ENCODE measurements at places on chromosomes 12 and 14.

DNA sequence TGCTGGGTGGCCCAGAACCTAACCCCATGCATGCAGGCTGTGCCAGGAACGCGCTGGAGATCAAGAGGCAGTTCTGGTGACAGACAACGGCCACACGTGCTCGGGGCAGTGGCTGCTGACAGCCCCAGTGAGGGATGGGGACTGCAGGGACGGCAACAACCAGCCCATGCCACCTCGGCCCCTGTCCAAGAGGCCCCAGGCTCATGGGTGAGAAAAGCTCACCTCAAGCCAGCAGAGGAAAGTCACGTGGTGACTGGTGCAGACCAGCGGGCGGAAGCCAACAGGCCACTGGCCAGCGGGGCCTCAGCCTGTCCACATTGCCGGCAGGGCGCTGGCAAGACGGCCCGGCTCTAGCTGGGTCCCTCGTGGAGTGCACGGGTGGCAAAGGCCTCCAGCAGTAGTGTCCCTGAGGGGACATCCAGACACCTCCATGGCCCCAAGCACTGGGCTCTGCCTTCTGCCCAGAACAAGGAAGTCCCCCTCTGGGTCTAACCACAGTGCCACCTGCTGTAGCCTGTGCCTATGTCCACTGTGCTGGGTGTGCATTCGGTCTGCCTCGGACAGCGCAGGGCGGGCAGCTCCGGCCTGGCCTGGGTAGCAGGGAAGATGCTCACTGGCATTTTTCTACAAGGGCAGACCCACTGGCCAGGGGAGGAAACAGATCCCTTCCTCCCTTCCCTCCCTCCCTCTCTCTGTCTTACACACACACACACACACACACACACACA lies 134.1 kb downstream of the NCOR2 start:
- DNase-seq, result no peak

GRCh38 chr12:66692986-66693385 lies 14.1 kb upstream of the GRIP1 start:
- DNase-seq, result no peak

DNA sequence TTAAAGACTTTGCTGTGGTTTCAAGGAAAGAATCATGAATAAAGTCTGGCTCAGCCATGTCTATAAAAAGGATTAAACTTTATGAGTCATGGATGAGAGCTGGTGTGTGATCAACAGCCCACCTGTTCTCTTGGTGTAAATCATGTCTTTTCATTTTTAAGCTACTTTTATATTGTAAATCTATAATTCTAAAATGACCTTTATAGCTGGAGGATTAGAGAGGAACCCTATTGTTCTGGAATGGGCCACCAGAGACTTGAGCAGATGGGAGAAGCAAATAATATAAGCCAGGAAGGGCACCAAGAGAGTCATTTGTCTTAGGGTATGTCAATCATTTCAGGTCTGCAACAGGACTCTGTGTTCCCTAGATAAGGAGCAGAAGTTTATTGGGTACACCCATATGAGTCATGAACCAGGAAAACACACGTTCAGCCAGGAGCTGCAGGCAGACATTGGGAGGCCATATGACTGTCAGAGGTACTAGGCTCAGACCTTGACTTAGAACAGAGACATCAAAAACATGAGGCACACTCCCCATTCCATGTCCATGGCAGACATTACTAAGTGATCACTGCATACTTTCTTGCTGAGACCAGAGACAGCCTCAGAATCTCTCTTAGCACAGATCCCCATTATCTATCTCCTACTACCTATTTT lies 49.3 kb downstream of the NDUFA12 start:
- DNase-seq, result peak; percentile 18

DNA sequence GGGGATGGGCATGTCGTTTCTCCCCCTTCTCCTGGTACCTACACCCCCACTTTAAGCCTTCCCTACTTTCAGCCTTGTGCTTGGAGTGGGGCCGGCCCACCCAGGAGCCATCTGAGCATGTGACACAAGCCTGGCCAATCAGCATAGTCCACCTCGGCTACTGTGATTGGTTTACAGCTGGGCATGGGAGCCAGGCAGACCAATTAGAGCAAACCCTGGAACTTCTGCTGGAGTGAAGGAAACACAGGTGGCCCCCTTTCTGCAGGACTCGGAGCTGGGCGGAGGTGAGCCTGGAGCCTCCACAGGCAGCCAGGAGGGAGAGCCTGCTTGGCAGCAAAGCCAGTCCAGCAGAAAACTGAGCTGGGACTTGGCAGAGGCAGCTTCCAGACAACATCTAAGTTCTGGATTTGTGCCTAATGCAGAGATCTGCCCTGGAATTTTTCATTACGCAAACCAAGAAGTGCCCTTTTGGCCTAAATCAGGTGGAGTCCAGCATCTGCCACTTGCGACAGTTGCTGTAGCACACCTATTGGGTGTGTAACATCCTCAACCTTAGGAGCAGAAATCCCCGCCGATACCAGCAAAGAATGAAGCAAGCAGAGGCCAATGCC lies 59.5 kb downstream of the SCARB1 start:
- peak; percentile 51 for DNase-seq

GRCh38 chr12:128250096-128250495 lies 16.9 kb upstream of the TMEM132C start:
- no peak for DNase-seq

DNA sequence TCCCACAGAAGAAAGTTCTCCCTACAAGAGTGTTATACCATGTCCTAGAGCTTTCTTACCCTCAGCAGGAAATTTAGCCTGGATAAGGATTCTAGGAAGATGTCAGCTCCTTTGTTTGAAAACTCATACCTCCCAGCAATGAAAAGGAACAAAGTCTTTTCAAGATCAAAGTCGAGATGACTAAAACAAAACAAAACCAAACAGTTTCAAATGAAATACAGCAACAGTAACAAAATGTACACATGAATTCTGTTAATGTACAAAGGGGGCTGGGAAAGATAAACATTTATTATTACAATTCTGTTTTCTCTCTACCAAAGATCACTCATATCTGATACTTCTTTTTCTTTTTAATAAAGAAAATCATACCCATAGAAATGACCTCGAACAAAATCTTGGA lies 36.8 kb downstream of the SPX start:
- no peak for DNase-seq

GRCh38 chr12:69987579-69988091 lies 162.6 kb downstream of the MYRFL start:
- DNase-seq, result peak; percentile 69

- DNase-seq, result peak; percentile 66
Observed at GRCh38 chr12:94761559-94761958, 111.2 kb upstream of the TMCC3 start.

- DNase-seq, result no peak
Observed at GRCh38 chr12:51390457-51390856, 749 bp downstream of the GALNT6 start.

DNA sequence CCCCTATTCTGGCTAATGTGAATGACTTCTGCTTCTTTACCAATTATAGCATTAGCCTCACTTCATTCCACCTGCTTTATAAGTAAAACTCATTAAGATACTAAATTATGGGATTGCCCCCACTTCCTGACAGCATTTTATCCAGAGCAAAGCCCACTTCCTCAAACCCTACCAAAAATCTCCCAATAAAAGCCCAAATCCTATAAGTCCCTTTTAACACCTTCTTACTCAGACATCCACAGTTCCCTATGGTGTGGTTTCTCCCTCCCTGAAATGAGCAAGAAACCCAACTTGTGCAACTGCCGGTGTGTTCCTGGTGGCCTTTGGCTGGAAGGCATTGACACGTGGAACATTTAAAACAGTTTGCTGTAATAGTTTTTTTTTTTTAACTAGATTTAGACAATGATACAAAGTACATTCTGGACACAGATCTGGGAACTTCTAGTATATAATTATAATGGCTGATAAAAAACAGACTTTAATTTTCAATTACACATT lies 53.1 kb downstream of the BRMS1L start:
- DNase-seq, result no peak

DNA sequence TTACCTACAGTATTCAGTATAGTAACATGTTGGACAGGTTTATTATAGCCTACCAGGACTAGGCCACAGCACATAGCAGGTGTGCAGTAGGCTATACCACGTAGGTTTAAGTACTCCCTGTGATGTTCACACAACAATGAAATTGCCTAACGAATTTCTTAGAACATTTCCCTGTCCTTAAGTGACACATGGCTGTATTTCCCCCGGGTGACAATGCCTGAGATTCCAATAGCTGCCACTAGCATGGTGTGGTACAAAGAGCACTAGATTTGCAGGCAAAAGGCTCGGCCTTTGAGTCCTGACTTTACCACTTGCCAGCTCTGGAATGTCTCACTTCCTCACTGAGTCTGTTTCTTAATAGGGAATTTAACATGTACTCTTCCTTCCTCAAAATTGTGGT lies 19.7 kb downstream of the PTPN21 start:
- peak; percentile 42 for DNase-seq

DNA sequence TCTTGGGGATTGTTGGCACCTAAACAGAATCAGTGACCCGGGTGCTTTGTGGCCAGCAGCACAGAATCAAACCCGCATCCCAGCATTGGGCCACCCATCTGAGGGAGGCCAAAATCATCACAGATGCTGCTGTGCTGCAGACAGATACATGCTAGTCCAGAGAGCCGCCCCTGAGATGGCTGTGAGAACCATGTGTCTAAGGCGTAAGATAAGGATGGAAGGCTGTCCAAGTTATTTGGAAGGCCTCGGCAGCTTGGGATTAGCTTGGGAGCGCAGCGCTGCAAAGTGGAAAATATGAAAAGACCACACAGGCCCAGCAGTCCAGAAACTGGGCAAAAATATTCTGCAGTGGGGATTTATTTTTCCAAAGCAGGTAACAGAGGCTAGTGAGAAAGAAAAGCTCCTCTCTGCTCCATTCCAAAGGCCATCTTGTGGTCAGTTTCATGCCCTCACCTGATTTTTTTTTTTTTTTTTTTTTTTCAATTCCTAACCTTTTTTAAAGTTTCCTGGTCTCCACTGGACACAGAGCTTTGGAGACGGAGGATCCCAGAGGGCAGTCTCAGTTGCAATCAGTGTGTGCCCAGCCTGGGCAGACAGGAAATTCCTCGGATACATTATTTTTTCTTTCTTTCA lies 178.9 kb upstream of the BCL2L14 start:
- no peak for DNase-seq

DNA sequence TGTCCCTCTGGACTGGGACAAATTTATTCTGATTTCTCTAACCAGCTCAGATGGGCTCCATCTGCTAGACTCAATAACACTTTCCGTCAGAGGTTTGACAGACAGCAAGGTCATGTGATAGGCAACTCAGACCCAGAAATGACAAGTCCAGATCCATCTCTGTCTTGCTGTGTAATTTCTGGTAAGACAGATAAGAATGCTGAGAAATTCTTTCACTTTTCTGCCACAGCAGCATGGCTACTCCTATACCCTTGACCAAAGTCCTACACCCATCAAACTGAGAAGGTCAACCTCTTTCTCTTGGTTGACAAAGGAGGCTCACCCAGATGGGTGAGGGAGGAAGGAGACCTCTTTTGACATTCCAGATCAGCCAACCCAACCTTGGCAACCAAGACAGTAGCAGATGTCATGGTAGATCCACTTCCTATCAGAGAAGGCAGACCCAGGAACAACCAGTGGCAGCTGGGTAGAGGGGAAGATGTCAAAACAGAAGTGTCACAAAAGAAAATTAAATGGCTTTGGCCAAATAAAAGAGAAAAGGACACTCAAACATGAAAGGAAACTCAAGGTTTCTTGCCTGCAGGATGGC lies 36.9 kb upstream of the PRKAB1 start:
- DNase-seq, result no peak

DNA sequence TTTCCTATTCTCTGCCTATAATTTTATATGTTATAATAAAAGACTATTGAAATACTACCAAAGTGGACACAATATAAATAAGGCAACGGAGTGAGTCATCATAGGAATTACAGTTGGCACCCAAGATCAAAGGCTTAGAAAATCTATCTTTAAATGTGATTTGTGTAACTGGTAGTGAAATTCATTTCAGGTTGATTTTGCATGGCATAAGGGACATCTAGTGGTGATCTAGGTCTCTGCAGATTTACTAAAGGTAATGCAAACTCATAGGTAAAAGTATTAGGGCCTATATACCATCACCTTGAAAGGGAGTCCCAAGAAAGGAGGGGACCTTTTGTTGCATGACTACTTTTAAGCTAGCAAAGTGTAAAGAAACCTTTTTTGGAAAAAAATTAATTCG lies 527.2 kb downstream of the NRXN3 start:
- peak; percentile 39 for DNase-seq

DNA sequence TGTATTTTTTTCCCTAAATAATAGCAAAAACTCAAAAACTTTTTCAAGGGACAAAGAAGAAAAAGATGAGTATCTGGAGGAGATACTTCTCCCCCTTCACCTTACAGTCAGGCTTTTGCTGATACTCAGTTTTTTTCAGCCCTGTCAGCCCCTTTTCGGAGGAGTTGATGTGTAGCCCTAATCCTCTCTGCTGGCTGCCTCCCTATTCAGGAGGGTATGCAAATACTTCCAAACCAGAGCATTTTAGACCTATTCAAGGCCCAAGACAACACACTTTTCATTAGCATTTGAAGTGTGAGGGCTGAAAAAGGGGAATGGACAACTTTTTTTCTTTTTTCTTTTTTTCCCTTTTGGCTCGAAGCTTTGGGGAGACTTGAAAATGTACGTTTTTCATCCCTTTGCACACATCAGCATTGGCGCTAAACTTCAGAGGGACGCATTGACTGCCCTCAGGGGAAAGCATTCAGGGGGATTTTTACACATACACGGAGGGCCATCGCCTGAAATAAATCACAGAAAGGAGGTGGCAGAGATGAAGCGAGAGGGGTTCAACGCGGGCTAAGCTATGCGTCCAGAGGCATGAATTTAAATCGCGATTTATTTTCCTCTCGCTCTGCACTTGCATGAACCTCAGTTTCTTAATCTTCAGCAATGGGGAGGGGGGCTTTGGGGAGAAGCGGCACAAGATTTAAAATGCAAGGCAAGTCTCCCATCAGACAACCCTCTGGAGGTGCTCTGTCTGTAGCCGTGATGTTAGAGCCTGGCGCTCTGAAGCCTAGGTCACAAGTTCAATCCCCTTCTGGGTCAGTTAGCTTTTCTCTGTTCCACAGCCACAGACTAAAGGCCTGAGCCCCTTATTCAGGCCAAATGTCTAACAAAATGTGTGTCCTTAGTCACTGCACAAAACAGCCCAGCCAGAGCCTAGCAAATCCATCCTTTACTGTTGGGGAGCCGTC lies 86.3 kb downstream of the ASCL1 start:
- no peak for DNase-seq

- no peak for DNase-seq
Observed at GRCh38 chr12:15808652-15809051, 19.5 kb upstream of the EPS8 start.

GRCh38 chr12:88092771-88093170 lies 49.1 kb downstream of the CEP290 start:
- no peak for DNase-seq

DNA sequence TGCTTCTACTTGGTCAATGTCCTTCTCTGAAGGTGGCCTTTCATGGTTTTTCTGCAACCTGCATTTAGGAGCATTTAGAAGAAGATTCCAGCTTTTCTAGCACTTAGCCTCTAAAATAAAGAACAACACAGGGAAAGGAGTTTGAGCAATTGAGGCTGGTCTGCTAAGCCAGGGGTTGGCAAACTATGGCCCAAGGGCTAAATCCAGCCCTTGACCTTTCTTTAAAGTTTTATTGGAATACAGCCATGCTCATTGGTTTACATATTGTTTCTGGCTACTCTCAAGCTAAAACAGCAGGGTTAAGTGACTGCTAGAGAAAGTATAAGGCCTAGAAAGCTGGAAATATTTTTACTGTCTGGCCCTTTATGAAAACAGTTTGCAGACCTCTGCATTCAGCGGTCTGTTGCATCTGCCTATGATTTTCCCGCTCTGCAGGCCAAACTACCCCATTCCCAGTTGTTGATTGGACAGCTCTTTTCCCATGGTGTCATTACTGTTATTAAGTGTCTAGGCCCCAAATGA lies 39.3 kb downstream of the SPRING1 start:
- no peak for DNase-seq

Data from AG20443 (cell line).